ENCODE measurements at places on chromosomes 6 and 20.

- DNase-seq, result no peak
Observed at GRCh38 chr20:5090191-5090590, 29.6 kb downstream of the PCNA start.

DNA sequence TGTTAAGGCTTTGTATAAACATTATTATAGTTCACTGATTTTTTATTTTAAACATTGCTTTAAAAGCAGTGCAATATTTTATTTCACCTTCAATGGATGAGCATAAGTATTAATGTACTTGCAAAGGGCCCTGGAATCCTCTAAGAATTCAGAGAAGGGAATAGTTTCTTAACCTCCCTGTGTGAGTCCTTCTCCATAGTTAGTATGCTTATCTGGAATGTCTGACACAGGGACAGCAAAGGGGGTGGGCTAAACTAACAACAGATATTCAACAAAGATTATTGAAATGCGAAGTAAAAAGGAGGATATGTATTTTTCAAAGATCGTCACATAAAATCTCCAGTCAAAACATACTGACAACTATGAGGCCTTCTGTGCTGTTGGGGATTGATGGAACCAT lies 300.4 kb downstream of the CENPW start:
- no peak for DNase-seq

- DNase-seq, result no peak
Observed at GRCh38 chr6:73585566-73586415, 65.0 kb upstream of the EEF1A1 start.

- DNase-seq, result no peak
Observed at GRCh38 chr6:96575359-96575758, 12.4 kb downstream of the FHL5 start.

GRCh38 chr6:100281471-100281901 lies 183.2 kb downstream of the SIM1 start:
- no peak for DNase-seq

DNA sequence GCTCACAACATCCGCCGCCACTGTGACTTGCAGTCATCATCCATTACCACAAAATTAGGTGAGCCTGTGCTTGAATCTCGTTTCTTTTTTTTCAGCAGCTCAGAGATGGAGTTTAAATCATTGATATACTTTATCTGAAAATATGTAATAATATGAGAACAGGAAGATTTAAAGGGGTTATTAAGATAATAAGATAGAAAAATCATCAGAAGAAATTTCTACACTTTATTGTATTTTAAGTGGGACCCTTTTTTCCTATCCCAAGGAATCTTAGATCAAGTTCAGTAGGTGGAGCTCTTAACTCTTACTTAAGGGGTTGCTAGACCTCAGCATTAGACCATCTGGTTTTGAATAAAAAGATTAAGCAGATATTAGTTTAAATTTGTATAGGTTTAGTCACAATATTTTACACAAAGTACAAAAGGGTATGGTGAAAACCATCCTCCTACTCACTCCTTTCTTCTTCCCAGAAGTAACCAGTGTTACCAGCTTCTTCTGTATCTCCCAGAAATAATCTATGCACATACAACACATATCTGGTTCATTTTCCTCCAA lies 9.4 kb upstream of the NCOA7 start:
- DNase-seq, result no peak

- no peak for DNase-seq
Observed at GRCh38 chr6:151409260-151409659, 17.9 kb upstream of the ZBTB2 start.

GRCh38 chr20:51345601-51346101 lies 196.9 kb downstream of the NFATC2 start:
- no peak for DNase-seq

DNA sequence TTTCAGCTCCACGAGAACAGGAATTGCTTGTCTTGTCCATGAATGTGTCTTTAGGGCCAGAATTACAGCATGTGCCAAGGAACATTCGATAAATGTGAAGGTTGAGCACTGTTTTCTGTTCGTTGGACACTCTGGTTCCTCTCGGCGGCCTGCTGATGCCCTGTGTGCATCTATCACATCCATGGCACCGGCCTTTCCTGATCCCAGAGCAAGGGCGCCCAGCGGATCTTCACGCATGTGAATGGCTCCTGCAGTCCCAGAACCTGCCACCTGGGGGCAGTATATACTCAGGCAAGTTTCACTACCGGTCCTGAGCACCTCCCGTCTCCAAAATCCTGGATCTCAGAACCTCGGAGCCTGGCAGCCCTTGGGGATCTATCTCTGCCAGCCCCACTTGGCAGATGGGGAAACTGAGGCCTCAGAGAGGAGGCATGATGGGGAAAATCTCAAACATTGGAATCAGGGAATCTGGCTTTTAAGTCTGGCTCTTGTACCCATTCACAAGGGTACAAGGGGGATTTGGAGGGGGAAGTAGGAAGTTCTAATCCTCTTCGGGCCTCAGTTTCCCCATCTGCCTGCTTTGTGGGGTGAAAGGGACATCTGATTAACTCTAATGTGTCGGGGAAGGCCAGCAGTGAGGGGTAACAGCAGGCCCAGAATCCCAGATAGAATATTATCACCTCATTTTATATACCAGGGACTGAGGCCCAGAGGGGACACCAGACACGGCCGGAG lies 4.3 kb upstream of the CEBPB start:
- DNase-seq, result peak; percentile 70

GRCh38 chr20:41426086-41426830 lies 59.6 kb upstream of the EMILIN3 start:
- DNase-seq, result no peak

GRCh38 chr6:129717277-129717676 lies 7.3 kb upstream of the ARHGAP18 start:
- no peak for DNase-seq

DNA sequence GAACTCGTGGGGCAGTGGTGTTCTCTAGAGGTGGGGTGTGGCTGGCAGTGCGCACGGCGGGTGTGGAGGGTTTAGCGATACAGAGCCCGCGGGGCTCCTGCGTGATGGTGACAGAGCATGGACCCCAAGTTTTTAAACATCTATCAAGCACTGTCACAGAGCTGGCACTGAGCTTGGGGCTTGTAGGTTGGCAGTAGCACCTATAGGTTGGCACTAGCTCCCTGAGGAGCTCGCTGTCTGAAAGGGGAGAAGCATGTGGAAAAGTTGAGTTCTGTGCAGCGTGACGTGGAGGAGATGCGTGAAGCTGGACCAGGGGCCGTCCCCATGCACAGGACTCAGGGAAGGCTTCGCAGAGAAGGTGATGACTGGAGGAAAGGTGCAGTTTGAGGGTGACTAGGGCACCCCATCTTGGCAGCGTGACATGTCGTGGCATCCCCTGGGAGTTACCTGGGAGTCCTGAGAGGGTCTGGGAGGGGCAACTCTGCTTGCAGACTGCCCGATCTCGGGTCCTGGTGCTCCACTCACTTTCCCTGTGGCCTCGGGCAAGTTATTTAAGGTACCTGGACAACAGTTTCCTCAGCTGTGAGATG lies 122.0 kb downstream of the CDH4 start:
- no peak for DNase-seq

GRCh38 chr6:158122048-158122447 lies 46.0 kb downstream of the SERAC1 start:
- DNase-seq, result no peak

DNA sequence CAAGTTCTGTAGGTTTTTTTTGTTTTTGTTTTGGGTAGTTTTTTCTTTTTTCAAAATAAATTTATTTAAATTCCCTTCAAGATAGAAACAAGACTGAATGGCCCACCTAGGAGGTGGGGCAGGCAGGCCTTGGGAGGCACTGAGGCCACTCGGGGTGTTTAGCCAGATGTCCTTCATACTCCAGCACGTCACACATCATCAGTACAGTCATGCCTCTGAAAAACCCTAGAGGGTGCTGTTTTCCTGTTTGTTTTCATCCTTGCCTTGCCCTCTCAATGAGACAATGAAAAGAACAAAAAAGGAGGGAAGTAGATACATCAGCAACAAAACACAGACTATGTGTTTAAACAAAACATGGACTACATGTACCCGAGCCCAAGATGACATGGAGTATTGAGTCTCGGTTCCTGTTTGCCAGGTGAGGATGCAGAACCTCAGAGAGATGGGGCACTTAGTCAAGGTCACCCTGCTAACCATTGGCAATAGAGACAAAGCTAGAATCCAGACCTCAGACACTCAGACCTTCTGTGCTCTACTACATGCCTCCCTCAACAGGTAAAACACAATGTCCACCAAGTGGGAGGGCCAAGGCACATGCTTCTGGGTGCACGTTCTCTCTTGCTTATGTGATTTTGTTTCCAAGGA lies 26.8 kb upstream of the CLIC5 start:
- DNase-seq, result no peak

GRCh38 chr20:62744741-62745191 lies 36.1 kb downstream of the NTSR1 start:
- no peak for DNase-seq

GRCh38 chr6:19731282-19731681 lies 105.9 kb upstream of the ID4 start:
- DNase-seq, result no peak

DNA sequence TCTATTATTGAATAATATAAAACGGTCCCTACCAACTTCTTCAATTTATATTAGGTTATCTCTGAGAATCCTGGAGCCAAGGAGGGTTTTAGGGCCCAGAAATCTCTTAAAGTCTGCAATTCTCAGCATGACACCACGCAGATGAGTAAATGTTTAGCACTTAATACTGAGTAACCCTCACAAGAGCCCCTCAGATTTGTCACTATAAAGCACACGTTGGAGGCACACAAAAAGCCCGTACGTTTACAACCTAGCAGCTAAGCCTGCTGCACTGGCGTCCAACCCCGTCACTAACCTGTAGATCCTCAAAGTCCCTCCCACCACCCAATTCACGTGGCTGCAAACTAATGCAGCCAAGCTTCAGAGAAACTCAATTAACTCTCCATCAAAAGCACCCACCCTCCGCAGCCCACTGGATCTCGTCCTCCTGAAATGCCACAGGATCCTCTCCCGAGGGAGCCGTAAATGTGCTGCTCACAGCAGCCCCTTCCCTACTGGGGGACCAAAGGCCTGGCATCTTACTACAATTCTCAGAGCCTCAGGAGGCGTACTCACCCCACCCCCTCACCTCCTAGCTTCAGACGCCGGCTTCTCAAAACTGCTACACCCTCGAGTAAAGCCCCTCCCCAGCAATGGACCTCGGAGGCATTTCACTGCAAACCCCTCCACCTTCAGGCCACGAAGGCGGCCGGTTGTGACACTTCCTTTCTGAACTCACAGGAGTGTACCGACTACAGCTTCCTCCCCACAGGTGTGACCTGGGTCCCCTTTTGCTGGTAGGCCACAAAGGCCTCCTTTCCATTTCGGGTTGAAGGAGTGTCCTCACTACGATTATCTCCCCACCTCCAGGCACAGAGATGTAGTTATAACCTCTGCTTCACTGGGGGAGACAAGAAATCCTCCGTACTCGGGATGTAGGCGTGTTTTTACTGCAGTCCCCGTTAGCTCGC lies 909 bp downstream of the CPNE1 start:
- DNase-seq, result peak; percentile 31

GRCh38 chr6:89071036-89071435 lies 9.5 kb upstream of the PNRC1 start:
- no peak for DNase-seq

- DNase-seq, result no peak
Observed at GRCh38 chr6:168376811-168377483, 57.4 kb upstream of the DACT2 start.

DNA sequence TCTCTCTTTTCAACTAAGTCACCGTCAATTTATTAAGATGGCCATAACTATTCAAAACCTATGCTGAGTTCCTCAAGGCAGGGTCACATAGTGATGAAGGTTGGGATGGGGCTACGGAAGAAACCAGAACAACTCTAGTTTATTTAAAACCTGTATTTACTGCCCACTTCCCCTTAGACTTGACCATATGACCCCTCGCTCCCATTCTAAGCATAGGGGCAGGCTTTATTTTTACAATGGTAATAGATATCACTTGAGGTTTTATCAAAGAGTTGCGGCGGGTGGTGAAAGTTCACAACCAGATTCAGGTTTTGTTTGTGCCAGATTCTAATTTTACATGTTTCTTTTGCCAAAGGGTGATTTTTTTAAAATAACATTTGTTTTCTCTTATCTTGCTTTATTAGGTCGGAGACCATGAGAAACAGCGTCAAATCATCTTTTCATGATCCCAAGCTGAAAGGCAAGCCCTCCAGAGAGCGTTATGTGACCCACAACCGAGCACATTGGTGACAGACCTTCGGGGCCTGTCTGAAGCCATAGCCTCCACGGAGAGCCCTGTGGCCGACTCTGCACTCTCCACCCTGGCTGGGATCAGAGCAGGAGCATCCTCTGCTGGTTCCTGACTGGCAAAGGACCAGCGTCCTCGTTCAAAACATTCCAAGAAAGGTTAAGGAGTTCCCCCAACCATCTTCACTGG lies 5.5 kb downstream of the EDN1 start:
- DNase-seq, result no peak

DNA sequence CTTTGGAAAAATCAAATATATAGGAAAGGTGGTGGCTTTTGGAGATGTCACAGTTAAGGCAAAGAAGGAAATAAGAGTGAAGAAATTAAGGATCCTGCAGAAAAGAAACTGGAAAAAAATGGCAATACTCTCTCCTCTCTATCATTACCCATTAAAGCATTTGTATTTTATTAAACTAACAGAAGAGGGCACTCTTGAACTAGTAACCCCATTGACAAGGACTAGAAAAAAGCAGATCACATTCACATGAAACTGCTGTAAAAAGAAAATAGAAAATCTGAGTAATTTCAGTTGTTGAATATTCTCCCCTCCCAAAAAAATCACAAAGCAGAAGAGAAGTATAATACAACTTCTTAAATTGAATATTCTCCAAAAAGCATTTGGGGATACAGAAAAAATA lies 104.1 kb upstream of the SLC35B3 start:
- DNase-seq, result no peak

DNA sequence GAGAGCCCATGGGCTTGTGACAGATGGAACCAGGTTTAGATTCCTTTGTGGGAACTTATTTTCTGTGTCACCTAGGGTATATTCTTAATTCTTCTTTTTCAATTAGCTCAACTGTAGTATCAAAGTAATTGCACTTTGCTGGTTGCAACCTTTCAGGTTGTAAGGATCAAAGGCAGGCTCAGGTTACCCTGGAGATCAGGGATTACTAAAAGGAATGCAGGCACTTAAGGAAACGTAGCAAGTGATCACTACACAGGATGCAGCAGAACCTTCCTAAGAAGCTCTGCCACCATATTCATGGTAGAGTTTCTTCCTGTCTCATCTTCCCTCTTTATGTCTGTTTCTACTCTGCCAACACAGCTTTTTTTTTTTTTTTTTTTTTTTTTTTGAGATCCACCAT lies 133.2 kb upstream of the JAG1 start:
- no peak for DNase-seq

- DNase-seq, result no peak
Observed at GRCh38 chr6:139290787-139291311, 949 bp downstream of the TXLNB start.

Data from stimulated activated CD4-positive, alpha-beta T cell treated with anti-CD3 and anti-CD28 coated beads, Interleukin-12 subunit alpha, Interleukin-12 subunit beta, amount 100 ng/mL, for 24 hours (primary cell).